ENCODE measurements at places on chromosomes 5 and 9.

- DNase-seq, result no peak
Observed at GRCh38 chr9:108056805-108057386, 567.3 kb upstream of the KLF4 start.

DNA sequence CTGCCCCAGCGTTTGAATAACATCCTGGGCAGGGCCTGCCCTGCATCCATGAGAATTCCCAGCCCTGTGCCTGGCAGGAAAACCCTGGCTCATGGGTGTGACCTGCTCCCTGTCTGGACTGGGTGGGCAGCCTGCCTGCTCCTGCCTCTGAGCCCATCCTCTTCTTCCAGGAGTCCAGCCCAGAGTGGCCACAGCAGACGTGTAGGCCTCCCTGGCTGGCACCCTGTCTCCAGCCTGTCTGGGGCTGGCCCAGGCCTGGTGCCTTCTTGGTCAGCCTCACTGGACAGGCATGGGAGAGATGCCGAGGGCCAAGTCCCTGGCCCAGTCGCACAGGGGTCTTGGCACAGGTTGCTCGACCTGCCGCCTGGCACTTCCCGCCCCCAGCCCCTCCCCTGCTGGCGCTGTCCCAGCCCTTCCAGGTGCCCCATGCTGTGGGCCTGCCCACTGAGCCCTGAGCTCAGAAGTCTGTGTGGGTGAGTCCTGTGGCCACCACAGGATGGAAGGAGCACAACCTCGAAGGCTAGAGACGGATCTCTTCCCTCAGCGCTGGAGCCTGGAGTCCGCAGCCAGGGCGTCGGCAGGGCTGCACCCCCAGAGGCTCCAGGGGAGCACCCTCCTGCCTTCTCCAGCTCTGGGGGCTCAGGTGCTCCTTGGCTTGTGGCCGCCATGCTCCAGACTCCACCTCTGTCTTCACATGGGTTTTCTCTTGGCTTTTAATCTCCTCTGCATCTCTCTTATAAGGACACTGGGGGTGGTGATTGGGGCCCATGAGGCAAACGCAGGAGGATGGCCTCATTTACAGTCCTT, 11.8 kb upstream of the COL5A1 start:
- no peak for DNase-seq

- no peak for DNase-seq
Observed at GRCh38 chr9:129513282-129513681, 107.6 kb downstream of the C9orf50 start.

DNA sequence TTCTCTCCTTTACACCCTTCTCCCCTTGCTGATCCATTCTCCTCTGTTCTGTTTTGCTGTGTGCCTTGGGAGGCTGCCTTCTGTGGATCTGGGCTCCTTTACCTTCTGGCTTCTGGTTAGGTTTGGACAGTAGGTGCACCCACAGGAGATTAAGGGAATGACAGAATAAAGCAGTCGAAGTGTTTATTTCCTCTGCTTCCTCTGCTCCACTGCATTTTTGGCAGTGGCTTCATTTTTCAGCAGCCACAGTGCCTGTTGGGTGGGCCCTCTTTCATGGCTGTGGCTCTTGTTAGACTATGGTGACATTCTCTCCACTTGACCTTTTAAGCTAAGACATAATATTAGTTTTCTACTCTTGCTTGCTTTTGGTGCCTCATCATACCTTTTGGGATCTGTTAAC, 144.1 kb downstream of the CCDC171 start:
- no peak for DNase-seq

DNA sequence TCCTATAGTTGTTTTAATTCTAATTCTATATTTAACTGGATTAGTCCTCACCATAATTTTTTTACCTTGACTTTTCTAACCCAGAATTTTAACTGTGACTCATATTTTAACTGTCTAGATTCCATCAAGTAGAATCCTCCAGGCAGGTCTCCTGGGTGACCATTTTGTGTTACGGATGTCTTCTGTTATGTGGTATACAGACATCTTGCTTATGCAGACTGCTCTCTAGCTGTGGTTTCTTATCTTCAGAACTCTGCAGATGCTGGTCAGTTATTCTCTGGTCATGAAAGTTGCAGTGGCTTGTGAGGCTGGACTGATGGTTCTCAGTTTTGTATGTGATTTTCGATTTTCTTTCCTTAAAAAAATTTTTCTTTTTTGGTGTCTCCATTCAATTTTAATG, 139.4 kb downstream of the ATG10 start:
- DNase-seq, result no peak

DNA sequence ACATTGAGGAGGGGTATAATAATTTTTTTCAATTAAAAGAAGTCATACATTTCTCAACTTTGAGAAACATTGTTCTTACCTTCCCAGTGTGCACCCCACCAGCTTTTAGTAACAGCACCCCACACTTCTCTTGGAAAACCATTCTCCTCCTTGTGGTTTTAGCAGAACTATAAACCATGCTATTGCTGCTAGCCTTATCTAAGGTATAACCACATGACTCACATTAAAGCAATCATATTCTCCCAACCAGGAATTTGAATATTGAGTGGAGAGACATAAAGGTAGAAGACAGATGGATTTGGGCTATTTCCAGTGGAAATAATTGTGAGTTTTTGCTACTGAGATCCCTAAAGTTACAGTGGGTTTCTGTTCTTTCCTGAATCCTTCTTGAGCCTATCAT, 43.5 kb upstream of the SRFBP1 start:
- no peak for DNase-seq

DNA sequence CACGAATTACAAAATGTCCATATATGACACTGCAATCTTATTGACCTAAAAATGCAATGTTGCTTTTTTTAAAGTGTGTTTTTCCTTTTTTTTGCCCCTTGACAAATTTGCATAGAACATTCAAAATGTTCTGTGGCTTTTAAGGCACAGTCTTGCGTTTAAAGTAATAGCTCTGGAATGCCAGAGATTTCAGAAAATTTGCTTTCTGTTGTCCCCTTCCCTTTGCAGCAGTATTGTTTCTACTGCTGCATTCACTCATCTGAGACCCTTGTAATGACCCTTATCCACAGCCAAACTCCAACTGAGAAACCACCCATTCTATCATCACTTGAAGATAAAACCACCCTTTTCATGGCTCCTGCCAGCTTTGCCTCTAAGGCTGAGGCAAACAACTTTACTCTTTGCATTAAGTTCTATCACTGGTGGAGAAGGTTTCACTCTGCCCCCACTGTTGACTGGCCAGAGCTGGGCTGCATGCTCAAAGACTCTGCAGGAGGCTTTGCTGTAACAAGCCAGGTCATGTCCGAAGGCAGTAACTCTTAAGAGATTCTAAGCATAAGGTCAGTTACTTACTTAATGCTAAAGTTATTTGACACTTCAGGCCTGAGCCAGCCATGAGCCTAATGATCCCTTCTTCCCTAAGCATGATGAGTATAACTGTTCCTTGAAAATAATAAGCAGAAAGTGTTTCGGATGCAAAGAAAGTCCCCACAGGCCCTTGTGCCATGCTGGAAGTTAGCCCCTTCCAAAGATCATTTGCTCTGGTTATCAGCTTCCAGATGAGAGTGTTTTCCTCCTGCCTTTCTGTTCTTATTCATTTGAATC, 101.9 kb downstream of the CD180 start:
- DNase-seq, result no peak

GRCh38 chr5:139668924-139669661, 20.9 kb downstream of the CXXC5 start:
- DNase-seq, result no peak

DNA sequence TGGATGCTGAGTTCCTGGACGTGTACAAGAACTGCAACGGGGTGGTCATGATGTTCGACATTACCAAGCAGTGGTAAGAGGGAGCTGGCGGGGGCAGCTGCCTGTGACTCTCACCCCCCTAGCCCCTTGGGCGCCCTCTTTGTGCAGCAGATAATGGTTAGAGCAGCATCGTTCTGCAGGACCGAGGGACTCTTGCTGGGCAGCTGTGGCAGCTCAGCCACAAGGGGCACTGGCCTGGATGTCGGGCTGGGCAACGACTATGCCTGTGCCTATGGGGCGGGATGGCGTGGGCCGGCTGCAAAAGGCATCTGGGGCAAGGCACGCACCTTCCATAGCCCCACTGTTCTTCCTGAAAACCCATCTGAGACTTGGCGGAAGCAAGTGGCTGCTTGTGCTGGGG, 12.9 kb upstream of the AJM1 start:
- no peak for DNase-seq

DNA sequence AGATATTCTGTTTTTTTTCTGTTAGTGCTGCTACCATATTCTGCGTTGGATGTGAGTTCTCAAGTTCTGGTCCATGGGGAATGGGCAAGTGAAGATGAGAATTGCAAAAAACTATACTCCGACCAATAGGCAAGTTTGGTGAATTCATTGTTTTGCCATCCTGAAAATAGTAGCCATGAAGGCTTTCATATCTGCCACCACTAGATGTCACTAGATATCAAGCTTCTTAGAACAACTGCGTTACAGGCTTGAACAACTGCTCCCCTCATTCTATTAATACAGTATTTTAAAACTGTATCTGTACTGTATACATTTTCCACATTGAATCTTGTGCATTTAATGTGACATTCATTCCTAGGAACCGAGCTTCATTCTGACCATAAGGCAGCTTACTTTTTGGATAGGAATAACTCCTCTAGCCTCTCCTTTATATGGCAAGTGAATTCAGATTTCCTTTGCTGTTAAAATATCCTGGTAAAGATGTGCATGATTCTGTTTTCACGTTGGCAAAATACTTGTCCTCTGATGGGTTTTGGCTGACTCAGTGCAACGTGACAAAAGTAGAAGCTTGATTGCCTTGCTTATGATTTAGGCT, 163.6 kb downstream of the SREK1 start:
- no peak for DNase-seq

GRCh38 chr5:145834917-145835847, at the start of gene PRELID2:
TSS of gene PRELID2 (minus strand) at chr5:145835342. CDS start at chr5:145835251, 91 bp downstream.
- DNase-seq, result peak; percentile 16

DNA sequence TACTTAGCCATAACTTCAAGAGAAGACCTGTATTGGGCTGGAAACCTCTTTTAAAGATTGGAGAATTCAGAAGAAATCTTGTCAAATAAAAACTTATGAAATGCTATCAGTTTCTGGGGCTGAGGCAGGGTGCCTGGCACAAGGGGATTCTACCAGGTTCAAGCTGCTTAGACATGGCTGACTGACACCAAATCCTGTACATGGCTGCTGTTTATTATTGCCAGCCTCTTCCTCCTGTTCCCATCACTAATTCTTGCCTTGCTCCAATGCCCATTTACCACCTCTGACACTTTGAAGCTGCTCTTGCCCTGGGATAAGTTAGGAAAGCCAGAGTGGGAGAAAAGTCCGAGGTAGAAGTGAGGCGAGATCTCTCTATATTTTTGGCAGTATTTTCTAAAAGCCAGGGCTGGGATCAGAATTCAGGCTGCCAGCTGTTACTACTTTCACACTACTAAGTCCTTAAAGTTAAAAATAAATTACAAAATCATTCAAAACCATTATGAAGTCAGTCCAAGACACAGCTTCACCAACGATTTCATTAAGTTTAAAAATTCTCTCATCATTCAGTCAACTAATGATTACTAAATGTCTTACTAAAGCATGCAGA, 66.3 kb upstream of the TNFAIP8 start:
- no peak for DNase-seq

- no peak for DNase-seq
Observed at GRCh38 chr5:147520450-147520849, 10.6 kb upstream of the DPYSL3 start.

DNA sequence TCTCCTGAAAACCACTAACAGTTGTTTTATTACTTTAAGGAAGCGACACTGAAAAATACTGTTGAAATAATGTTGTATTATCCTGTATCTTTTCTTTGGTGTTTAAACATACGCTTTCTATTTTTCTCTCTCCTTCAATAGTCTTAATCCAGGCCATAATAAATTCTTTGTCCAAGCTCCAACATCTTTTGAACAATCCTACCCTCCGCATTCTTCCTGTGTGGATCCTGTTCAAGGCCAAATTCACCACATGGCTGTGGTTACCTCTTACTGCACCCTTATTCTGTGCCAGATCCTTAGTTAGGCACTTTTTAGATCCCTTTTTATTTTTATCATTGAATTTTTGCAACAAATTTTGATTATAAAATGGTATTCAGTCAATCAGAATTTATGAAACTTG, 1691.5 kb downstream of the MAT2B start:
- no peak for DNase-seq

GRCh38 chr9:93321220-93321610, 130.3 kb upstream of the FAM120A start:
- no peak for DNase-seq

- DNase-seq, result no peak
Observed at GRCh38 chr5:127838661-127839060, 135.5 kb downstream of the CCDC192 start.

- DNase-seq, result no peak
Observed at GRCh38 chr9:78669591-78669990, 372.7 kb downstream of the PSAT1 start.

GRCh38 chr9:116951588-116952435, 264.7 kb downstream of the TRIM32 start:
- DNase-seq, result no peak

DNA sequence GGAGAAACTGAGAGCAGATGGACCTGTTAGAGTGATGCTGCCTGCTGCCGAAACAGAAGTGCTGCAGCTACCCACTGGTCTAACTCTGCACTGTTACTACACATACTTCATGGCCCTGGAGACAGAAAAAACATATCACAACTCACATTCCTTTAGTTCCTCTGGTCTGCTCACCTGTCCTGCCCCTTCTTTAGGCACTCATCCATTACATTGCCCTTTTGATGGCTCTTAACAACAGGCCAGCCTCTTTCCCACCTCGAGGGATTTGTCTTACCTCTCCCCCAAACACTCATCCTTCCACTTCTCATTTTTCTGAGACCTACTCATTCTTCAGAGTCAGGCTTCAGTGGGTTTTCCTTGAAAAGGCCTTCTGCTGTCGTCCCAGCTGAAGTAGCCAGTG, 49.2 kb downstream of the KCTD16 start:
- DNase-seq, result no peak

DNA sequence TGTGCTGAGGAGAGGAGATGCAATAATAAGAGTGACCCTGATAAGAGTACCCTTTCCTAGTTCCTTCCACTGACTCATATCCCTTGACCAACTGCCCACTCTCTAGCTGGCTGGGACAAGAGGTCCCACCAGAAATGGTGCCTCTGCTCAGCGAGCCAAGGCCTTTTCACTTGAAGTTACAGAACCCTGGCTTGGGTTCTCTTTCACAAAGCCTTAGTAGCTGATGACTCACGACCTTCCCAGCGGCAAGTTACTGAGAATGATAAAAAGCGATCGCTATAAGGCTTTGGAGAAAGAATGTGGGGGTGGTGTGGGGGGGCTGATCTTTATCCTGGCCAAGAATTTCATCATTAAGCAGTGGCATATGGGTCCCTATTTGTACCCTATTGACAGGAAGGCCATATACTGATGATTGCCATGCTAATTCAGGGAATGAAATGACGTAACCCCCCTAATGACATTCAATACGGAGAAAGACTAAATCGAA, 90.3 kb downstream of the FBXO38 start:
- no peak for DNase-seq

- no peak for DNase-seq
Observed at GRCh38 chr5:118981783-118982182, 6.6 kb downstream of the DTWD2 start.

GRCh38 chr9:84238652-84239051, 101.9 kb downstream of the SLC28A3 start:
- no peak for DNase-seq

- DNase-seq, result no peak
Observed at GRCh38 chr5:143108498-143109128, 294.9 kb downstream of the NR3C1 start.

GRCh38 chr9:121830441-121831140, 179.2 kb downstream of the DAB2IP start:
- DNase-seq, result no peak
